Liver (tissue), 10 donors: ENCODE measurements at places on chromosomes 2 and 18.

DNA sequence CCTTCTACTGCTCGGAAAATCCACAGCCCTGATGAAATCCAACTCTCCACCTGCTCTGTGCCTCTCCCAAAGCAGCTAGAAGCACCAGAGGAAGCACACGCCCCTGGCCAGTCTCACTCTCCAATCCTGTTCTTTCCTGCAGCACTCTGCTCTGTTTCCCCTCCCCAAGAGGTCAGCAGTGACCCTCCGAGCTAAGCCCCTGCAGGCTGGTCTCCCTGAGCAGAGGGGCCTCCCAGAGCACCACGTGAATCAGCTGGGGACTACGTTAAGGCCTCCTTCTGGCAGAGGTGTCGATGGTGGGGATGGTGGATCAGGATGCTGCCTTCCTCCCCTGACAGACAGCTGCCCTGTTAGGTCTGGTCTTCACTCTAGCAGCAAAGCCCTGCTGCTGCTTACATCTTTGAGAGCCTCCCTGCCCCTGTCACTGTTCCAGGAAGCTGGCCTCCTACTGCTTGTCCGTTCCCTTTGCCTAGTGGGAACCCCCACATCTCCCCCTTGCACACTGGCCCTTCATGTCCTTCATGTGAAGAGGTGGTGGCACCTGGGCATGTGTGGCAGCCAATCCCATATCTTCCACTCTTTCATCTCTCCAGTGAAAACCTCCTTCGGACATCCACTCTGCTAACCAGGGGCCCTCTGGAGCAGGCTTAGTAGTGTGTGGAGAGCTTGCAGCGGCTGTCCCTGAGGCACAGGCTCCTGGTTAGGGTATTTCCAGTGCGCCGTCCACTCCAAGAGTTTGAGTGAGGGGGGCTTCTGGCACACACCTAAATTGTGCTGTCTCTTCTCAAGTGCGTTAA lies 307.5 kb upstream of the HS6ST1 start:
- H3K27me3 ChIP-seq = no peaks in the 10 kb centered on the region
- no peak overlapping the region for H3K4me3 ChIP-seq
- no peak for DNase-seq
- H3K27ac ChIP-seq = no peak overlapping the region
- H3K36me3 ChIP-seq = no peaks in the 10 kb centered on the region

DNA sequence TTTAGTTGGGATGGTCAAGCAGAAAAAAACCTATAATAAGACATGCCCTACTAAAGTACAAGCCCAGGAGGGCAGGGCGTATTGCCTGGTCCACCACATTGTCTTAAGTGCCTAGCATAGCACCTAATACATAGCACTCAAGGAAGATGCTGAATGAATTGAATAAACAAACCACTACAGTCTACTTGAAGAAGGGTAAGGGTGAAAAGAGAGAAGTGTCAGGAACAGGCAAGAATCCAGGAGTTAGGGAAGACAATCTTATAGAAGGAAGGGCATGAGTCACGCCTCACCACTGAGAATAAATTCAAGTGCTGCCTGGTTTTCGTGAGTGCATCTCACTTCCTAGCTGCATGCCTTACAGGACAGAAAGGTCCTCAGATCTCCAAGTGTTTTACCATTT lies 13.9 kb downstream of the SLC19A3 start:
- no peak for DNase-seq
- H3K27ac ChIP-seq = peak overlapping the region; percentile 62
- no peaks in the 10 kb centered on the region for H3K27me3 ChIP-seq

DNA sequence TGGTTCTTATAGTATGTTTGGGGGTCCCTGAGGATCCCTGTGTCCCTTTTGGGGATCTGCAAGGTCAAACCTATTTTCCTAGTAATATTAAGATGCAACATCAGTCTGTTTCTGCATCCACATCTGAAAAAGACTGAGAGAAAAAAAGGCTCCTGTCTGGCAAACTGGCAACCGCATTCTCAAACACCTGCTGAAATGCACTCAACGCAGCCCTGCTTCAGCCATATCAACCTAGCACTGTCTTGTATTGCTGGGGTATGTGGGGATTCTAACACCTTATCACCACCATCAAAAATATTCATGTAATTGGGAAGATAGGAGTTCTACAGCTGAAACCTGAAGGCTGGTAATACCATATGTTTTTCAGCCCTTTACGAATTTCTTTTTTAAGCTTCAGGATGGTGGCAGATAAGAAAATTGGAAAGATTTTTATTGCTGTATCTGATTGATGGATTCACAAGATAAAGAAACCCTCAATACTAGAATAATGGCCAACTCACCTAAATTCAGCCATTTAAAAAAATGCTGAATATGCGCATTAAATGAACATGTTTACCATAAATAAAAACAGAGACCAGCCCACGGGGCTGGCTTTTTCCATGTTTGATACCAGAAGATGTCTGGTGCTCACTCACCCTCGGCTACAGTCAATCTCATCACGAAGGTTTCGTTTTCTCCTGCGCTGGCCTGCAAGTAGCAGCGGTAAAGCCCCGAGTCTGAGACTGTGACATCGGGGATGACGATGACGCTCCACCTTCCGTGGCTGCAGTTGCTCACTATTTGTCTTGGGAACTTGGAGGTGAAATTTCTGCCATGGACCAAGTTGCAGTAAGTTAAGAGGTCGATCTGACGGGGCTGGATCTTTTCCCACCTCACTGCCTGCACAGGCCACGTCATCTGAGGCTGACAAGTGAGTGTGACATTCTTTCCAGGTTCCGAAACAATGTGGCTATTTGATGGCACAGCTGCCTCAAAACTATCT lies 52.3 kb downstream of the CD226 start:
- no peaks in the 10 kb centered on the region for H3K27me3 ChIP-seq

- no peak overlapping the region for H3K4me3 ChIP-seq
- no peaks in the 10 kb centered on the region for H3K4me1 ChIP-seq
- no peaks in the 10 kb centered on the region for H3K36me3 ChIP-seq
Measured at GRCh38 chr2:168635065-168635577, 167.3 kb upstream of the NOSTRIN start.

GRCh38 chr2:31504311-31504710 lies 76.4 kb downstream of the SRD5A2 start:
- no peaks in the 10 kb centered on the region for H3K27me3 ChIP-seq
- no peak for DNase-seq
- H3K4me1 ChIP-seq = no peaks in the 10 kb centered on the region
- H3K27ac ChIP-seq = no peak overlapping the region

- H3K36me3 ChIP-seq = no peaks in the 10 kb centered on the region
- no peak for DNase-seq
- H3K4me3 ChIP-seq = no peak overlapping the region
- H3K27me3 ChIP-seq = no peaks in the 10 kb centered on the region
- H3K4me1 ChIP-seq = no peaks in the 10 kb centered on the region
Measured at GRCh38 chr2:220880623-220881596, 691.2 kb downstream of the EPHA4 start.

- no peak overlapping the region for H3K27ac ChIP-seq
- no peaks in the 10 kb centered on the region for H3K36me3 ChIP-seq
- DNase-seq = no peak
- H3K4me1 ChIP-seq = no peaks in the 10 kb centered on the region
- peaks cover 3% of the 10 kb centered on the region for H3K27me3 ChIP-seq
Measured at GRCh38 chr2:170148161-170148560, 29.8 kb upstream of the MYO3B start.

DNA sequence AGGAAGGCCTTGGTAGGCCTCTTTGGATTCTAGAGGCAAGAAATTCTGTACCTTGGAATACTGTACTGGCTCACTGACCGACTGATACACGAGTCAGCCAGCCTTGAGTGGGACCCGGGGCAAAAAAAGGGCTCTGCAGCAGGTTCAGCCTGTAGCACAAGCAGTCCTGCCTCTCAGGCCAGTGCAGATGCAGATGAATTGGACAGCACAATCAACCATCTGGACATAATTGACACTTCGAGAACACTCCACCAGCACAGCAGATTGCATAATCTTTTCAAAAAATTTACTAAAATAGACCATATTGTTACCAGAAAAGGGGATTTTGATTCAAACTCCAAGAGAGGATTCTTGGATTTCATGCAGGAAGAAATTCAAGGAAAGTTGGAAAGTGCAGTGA lies 241.6 kb downstream of the RPIA start:
- no peaks in the 10 kb centered on the region for H3K36me3 ChIP-seq
- H3K4me3 ChIP-seq = no peak overlapping the region
- no peak for DNase-seq
- no peak overlapping the region for H3K27ac ChIP-seq

GRCh38 chr2:237352279-237352845 lies 61.6 kb downstream of the COL6A3 start:
- H3K27me3 ChIP-seq = peaks cover 4% of the 10 kb centered on the region
- H3K36me3 ChIP-seq = no peaks in the 10 kb centered on the region
- no peak overlapping the region for H3K27ac ChIP-seq
- no peaks in the 10 kb centered on the region for H3K4me1 ChIP-seq
- no peak for DNase-seq
- H3K4me3 ChIP-seq = no peak overlapping the region

- H3K4me3 ChIP-seq = no peak overlapping the region
- no peaks in the 10 kb centered on the region for H3K36me3 ChIP-seq
- H3K27me3 ChIP-seq = no peaks in the 10 kb centered on the region
- no peaks in the 10 kb centered on the region for H3K4me1 ChIP-seq
- DNase-seq = no peak
Measured at GRCh38 chr2:18540872-18541271, 19.6 kb downstream of the RDH14 start.

- H3K4me1 ChIP-seq = no peaks in the 10 kb centered on the region
- H3K4me3 ChIP-seq = no peak overlapping the region
- no peak overlapping the region for H3K27ac ChIP-seq
- H3K27me3 ChIP-seq = no peaks in the 10 kb centered on the region
Measured at GRCh38 chr18:7084080-7085065, 33.2 kb downstream of the LAMA1 start.

DNA sequence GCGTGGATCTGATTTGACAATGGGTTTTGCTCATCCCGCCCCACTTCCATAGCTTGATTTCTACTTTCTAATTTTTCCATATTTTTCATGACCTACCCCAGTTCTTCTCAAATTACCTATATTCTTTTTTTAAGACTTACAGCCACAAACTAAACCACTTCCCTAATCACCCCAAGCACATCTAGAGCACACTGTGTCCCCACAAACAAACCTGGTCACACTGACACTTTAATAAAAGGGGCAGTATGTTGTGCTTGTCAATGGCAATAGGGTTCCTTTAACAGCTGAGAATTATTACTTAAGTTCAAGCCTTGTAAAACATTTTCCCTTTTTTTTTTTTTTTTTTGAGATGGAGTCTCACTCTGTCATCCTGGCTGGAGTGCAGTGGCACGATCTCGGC lies 47.1 kb downstream of the MREG start:
- DNase-seq = no peak
- no peak overlapping the region for H3K27ac ChIP-seq
- no peak overlapping the region for H3K4me3 ChIP-seq
- no peaks in the 10 kb centered on the region for H3K4me1 ChIP-seq

GRCh38 chr18:54140641-54141040 lies 83.8 kb downstream of the MBD2 start:
- no peaks in the 10 kb centered on the region for H3K36me3 ChIP-seq
- no peaks in the 10 kb centered on the region for H3K4me1 ChIP-seq
- no peaks in the 10 kb centered on the region for H3K27me3 ChIP-seq
- no peak overlapping the region for H3K4me3 ChIP-seq
- DNase-seq = no peak

DNA sequence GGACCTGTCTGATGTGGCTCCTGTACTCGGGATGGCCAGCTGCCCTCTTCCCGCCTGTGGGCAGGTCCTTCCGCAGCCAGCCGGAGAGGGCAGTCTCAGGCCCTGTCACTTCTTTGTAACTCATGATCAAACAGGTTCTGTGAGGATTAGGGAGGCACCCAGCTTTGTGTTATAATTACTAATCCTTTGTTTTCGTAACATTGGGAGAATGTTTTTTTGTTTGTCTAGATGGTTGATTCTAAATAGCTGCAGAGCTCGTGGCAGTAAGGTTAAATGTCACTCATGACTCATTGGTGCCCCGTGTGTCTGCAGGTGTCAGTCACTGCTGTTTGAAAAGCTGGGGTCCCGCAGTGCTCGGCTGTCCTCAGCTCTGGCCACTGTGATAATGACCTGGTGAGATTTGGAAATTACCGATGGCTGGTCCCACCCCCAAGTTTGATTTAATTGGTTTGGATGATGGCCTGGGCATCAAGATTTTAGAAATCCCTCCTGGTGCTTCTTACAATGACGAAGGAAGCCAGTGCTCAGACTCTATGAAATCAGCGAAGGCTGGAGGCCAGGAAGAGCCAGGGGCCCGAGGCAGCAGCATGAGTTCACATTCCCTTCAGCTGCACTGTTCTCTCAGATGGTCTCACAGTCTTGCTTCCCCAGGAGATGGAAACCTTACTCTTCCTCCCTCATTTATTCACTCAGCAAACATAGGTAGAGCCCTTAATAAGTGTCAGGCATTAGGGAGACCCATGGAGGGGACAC lies 172.8 kb downstream of the VAPA start:
- H3K27me3 ChIP-seq = no peaks in the 10 kb centered on the region
- H3K27ac ChIP-seq = no peak overlapping the region
- DNase-seq = no peak
- no peaks in the 10 kb centered on the region for H3K4me1 ChIP-seq
- H3K4me3 ChIP-seq = no peak overlapping the region
- no peaks in the 10 kb centered on the region for H3K36me3 ChIP-seq

GRCh38 chr2:56519806-56520205 lies 336.0 kb downstream of the CCDC85A start:
- no peak for DNase-seq
- H3K4me3 ChIP-seq = no peak overlapping the region
- H3K27ac ChIP-seq = no peak overlapping the region
- no peaks in the 10 kb centered on the region for H3K36me3 ChIP-seq
- H3K4me1 ChIP-seq = peaks cover 9% of the 10 kb centered on the region

GRCh38 chr18:54871231-54871630 lies 43.0 kb downstream of the RAB27B start:
- H3K27ac ChIP-seq = no peak overlapping the region
- H3K4me1 ChIP-seq = peaks cover 6% of the 10 kb centered on the region
- H3K4me3 ChIP-seq = no peak overlapping the region
- DNase-seq = no peak

- no peak for DNase-seq
- no peak overlapping the region for H3K4me3 ChIP-seq
- H3K36me3 ChIP-seq = no peaks in the 10 kb centered on the region
Measured at GRCh38 chr18:48994044-48994651, 43.4 kb upstream of the SMAD7 start.
